ENCODE measurements at places on chromosomes 16 and 17.

- no peak for DNase-seq
Measured at GRCh38 chr17:41505007-41505808, at the start of gene KRT13. TSS of gene KRT13 (minus strand) at chr17:41505612. CDS start at chr17:41505550, 62 bp downstream.

DNA sequence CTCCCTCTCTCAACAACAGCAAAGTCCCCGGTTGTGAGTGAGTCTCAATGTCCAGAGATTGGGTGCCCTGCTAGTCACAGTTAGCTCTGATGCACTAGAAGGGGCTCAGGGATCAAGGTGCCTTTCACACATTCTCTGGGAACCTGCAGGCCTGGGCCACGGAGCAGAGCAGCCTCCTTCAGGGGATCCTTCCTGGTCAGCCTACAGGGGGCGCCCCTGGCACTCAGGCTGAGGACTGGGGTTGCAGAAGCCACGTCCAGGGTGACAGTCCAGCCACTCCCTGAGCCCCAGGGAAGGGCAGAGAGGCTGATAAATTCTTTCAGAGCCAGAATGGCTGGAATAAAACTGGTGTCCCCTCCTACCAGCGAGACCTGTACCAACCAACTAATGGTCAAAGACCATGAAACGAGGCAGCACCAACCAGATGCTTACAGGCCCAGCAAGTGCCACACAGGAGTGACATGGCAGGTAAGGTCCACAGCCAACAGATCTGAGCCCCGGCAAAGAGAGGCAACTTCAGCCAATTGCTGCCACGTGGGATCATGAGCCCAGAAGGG is 43.5 kb downstream of the ST3GAL2 start:
- peak; percentile 85 for DNase-seq

DNA sequence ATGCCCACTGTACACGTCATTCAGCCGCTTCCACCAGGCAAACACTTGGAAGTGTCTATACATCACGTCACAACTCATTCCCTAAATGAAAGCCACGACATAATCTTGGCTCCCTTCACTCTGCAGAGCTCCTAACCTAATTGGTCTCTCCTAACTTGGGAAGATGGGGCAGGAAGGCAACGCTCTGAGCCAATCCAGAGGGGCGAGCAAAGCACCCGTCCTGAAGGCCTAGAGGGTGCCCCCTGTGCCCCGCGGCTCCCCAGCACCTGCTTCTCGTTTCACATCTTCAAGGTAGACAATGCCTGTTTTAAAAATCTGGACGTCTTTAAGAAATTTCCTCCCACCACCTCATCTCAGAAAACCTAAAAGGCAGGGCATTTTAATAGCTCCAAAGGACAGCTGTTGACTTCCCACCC is 1.0 kb downstream of the CSNK2A2 start:
- DNase-seq: peak; percentile 5

GRCh38 chr16:30397056-30397455 is 1.8 kb downstream of the ZNF48 start:
- no peak for DNase-seq

GRCh38 chr16:1542166-1542500 is 8.7 kb downstream of the TMEM204 start:
- no peak for DNase-seq

DNA sequence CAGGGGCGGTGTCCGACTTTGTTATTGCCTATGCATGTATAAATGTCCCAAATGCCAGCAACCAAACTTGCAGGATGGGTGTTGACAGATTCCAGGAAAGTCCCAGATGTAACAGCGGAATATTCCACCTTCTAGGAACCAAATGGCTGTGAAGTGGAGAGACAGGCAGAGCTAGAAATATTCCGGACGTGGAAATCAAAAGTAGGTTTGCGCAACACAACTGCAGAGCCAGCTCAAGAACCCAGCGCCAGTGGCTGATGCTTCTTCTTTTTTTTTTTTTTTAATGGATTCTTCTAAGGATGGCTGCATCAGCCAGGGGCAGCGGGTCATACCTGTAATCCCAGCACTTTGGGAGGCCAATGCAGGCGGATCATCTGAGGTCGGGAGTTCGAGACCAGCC is 601.7 kb downstream of the MAF start:
- no peak for DNase-seq

GRCh38 chr17:63356337-63356757 is 89.8 kb downstream of the CYB561 start:
- no peak for DNase-seq

DNA sequence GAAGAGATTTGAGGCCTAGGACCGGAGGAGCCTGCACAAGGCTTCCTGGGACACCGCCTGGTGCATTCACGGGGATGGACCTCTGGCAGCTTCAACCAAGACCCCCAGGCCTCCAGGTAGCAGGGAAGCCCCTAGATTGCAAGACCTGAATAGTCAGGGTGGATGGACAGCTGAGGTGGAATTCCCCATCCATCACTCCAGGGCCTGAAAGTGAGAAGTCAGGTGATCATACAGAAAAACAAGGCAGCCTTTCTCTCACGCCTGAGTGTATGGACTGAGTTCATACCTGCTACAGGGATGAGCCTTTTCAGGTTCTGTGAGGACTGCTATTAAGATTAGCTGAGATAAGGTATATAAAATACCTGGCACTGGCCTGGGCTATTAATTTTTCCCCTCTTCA is 74.2 kb downstream of the PLXDC1 start:
- no peak for DNase-seq
